Activated naive CD8-positive, alpha-beta T cell treated with anti-CD3 and anti-CD28 coated beads for 36 hours (primary cell): ENCODE measurements at places on chromosomes 6 and 20.

- no peak for DNase-seq
Observed at GRCh38 chr6:153947808-153948447, 91.1 kb upstream of the OPRM1 start.

GRCh38 chr6:18389479-18389878 is 2.3 kb downstream of the RNF144B start:
- no peak for DNase-seq

- DNase-seq = no peak
Observed at GRCh38 chr6:5343998-5344397, 82.7 kb downstream of the FARS2 start.

GRCh38 chr6:100913400-100914276 is 32.5 kb upstream of the ASCC3 start:
- DNase-seq = no peak

DNA sequence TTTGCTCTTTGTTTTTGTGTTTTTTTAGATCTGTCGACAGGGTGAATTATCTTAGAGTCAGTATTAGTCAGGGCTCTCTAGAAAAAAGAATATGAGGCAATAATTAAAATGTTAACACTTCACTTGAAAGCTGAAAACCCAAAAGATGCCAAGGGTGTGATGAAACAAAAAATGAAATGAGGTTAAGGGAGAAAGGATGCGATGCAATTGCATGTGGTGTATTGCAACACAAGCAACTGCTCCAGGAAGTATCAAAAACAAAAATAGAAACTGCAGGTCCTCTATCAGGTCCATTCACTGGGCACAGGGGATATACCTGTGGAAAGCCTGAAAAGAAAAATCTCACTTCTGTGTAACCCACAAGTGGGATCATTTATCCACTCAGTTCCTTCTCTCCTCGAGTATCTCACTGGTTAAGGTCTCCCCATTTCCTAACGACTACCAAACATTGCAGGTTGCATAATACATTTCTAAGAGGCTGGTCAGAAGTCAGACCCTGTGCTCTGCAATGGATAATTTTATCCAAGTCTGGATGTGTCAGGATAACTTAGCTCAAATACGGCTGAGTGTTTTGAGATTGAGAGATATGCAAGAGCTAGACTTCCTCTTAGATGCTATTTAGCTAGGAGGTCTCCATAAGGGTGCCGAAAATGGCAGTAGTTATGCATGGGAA is 257.7 kb upstream of the GJE1 start:
- no peak for DNase-seq

GRCh38 chr20:48275286-48276020 is 490.2 kb upstream of the SULF2 start:
- DNase-seq = no peak

GRCh38 chr20:51791626-51792025 is 10.7 kb downstream of the SALL4 start:
- DNase-seq = no peak

DNA sequence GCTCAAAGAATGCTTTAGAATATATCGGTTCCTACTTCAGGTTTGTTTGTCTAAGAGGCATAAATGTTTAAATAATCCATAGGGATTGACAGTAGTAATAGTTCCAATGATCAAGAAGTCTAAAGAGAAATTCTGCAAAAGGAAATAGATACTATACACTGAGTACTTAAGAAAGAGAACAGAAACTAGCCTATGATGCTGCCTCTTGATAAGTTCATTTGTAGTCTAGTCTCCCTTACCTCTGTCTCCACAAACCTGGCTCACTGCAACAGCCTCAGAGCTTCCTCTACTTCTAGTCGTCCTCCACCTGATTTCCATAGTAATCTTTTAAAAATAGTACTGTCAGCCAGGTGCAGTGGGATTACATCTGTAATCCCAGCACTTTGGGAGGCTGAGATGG is 511.8 kb downstream of the LMBRD1 start:
- DNase-seq = no peak

DNA sequence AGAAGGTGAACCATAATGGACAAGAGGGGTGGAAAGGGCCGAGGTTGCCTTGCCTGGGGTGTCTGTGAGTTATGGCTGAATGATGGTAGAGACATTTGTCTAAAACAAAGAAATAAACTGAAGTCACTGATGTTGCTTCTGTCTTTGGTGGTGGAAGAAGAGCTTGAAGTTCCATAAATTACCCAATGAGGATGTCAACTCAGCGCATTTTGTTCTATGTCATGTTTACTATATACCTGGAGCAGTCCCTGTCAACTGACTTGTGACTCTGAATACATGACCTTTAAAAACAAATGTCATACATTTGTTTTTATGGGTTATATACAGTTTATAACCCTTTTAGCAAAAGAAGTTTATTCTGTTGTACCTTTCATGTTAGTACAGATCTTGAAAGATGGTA is 2.0 kb downstream of the EFHC1 start:
- DNase-seq = no peak
